Dermis blood vessel endothelial cell (primary cell): ENCODE measurements at places on chromosomes 7 and 10. TPM values are rescaled to one million over a fixed set of nuclear protein-coding genes. Genes with fewer than 3 reads are reported as not detected.

SYT15B gene
- total RNA-seq, result 0.51 and 1.2 TPM in 2 replicates

GBX1 gene
- total RNA-seq, result not detected in 2 replicates

TAS2R41 gene
- total RNA-seq, result not detected in 2 replicates

- DNase-seq, result no peak
Measured at GRCh38 chr7:113200281-113200680, 81.9 kb upstream of the SMIM30 start.

SEC61A2 gene
- 7.2 and 12.3 TPM in 2 replicates for total RNA-seq

RRP12 gene
- 10.4 and 20.3 TPM in 2 replicates for total RNA-seq

GRCh38 chr10:96389785-96390184 lies 31.0 kb upstream of the OPALIN start:
- DNase-seq, result no peak

KIF11 gene
- total RNA-seq, result 8.8 and 41.7 TPM in 2 replicates

GRCh38 chr7:141875453-141875852 lies 34.2 kb upstream of the PRSS37 start:
- no peak for DNase-seq

DNA sequence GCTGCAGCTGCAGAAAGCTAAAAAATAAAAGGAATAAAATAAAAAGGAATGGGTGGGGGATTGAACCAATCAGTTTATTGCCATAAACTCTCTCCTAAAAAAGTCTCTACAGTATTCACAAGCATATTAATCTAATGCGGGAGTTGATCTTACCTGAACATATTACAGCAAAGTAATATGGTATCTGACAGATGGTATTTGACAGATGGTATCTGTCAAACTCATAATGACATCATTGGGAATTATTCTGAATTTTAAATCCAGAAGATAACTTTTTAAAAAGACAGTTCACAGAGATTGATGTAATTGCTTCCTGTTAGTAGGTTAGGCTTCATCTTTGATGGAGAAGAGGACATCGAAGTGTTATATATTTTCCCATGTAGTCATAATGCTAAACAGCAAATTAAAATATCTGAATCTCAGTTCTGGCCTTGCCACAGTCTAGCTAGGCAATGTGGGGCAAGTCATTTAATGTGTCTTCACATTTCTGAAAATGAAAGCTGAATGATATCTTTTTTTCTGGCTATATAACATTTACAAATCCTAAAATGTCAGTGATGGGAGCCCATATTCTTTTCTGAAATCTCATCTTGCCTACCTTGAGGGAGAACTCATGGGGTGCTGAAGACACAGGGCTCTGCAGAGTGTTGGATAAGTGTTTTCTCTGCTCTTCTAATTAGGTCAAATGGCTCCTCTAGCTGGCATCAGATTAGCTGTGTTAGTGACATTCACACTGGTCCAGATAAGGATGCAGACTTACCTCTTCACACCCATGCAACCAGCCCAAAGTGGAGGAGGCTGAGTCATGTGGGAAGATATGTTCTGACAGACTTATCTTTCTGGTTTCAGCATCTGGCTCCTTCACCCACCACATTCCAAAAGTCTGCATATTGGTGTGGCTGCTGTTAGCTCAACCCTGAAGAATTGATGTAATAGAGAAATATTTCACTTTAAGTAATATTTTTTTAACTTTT lies 2.1 kb upstream of the LIPM start:
- DNase-seq, result no peak

DNA sequence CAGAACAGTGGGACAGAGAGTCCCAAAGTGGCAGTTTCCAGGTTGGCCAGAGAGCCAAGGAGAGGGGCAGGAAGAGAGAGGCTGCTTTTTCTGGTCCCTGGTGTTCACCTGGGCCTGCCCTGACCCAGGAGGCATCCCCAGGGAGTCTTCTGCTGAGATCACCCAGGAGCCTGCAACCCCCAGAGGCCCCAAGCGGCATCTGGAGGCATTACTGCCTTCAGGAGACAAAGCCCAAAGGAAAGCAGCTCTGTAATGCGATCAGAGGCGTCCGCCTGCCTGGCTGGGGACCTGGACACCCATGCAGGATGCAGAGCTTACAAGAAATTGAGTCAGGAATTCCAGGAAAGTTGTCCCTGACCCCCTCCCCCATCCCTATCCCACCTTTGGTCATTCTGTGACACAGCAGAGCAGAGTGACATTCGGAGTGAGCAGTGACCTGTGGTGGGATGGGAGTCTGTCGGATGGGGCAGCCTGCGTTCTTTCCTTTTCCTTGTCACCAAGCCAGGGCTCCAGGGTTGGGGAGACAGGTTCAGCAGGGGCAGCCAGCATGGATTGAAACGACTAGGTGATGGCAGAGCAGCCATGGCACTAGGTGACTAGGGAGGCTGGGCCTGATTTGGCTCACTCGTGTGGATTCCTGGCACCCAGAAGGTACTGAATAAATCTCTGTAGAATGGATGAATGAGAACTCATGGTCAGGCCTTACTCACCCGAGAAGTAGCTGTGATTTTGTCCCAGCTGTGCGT lies 10.4 kb downstream of the UNC5B start:
- DNase-seq, result no peak

CPA2 gene
- total RNA-seq, result not detected in 2 replicates

GRCh38 chr10:125599194-125599593 lies 83.8 kb downstream of the TEX36 start:
- no peak for DNase-seq

- no peak for DNase-seq
Measured at GRCh38 chr10:33673839-33674415, 339.5 kb upstream of the NRP1 start.

GRCh38 chr10:104639590-104640338 lies 1.3 kb upstream of the SORCS3 start:
- no peak for DNase-seq

- no peak for DNase-seq
Measured at GRCh38 chr7:20021831-20022230, 195.4 kb downstream of the MACC1 start.

DNA sequence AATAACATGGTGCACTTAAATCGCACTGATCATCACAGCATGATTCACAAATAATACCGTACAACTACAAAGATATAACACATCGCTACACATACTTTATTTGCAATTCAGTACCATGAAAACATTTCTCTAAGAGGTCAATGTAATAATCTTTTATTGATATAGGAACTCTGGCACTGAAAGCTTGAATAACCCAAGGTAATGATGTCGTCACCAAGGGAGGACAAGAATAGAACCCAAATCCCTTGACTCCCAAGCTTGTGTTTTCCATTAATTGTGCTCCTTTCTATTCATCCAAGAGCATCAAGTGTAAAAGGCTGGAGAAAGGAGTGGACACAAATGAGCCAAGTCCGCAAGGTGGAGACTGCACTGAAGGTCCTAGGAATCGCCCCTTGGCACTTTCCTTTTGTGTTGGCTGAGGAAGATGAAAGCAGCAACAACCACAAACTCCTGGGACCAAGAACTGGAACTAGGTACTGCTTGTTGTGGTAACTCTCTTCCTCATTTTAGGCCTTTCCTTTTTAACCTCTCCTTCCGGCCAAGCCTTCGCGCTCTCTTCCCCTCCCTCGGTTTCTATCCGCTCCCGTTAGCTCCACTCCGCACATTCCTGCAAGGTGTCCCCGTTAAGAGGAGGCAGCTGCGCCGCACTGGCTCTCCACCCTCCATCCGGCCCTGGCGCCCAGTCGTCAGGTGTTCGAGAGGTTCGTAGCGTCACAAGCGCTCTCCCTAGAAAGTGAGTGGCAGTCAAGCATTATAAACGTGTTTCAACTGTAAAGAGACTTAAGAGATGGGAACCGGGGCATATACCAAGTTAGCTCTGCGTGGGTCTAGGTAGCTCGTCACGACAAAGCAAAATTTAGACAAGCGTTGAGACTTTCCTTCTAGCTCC lies 1.0 kb upstream of the CBLL1 start:
- DNase-seq, result no peak

DNA sequence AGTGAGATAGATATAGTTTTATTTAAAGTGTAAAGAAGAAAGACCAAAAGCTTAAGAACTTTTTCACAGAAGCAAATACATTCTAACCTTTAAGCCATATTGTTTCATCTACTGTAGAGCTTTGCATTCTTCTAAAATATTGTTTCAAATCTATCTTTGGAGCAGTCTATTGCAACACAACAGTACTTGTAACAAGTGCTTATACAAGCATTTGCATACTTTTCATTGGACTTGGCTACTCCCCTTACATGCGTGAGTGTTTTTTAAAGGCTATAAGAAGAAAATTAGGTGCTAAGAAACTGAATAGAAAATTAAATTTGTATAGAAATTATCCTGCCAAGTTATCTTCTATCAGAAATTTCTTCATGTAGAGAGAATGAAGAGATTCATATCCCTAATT lies 45.3 kb downstream of the SEMA3E start:
- no peak for DNase-seq

DNMBP gene
- 39.5 and 46.6 TPM in 2 replicates for total RNA-seq

GRCh38 chr10:35640951-35641675 lies 983 bp downstream of the FZD8 start:
- peak; percentile 87 for DNase-seq

GRCh38 chr7:74176555-74176954 lies 2.4 kb downstream of the EIF4H start:
- peak; percentile 39 for DNase-seq

NME8 gene
- not detected in 2 replicates for total RNA-seq

DNA sequence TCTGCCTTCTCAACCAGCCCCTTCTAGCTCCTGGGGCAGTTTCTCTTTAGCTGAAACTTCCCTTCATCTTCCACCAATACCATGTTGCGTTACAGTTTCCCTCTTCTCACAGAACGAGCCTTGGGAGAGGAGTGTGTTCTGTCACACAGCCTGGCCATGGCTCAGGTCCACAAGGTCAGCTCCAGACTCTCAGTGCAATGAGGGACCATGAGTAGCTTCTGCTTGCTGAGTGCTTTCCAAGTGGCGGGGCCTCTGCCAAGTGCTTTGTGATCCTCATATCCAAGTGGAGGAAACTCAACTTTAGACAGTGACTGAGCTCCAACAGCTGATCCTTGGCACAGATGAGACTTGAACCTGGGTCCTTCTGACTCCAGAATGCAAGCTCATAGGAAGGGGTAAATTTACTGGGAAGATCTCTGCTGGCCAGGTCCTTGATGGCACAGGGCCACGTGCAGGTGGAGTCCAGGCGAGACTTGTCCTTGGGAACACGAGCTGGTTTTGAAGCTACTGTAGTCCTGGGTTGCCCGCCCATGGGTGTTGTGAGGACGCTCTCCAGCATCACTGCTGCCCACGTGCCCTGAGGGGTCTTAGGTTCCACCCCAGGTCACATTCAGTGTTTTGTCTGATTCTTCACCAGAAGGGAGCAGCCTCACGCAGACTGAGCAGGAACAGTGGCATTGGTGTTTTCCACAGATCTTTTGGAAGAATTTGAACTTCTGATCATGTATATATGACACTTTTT lies 238.0 kb downstream of the EBF3 start:
- DNase-seq, result no peak

CRTAC1 gene
- 0.51 and 1.3 TPM in 2 replicates for total RNA-seq

DNA sequence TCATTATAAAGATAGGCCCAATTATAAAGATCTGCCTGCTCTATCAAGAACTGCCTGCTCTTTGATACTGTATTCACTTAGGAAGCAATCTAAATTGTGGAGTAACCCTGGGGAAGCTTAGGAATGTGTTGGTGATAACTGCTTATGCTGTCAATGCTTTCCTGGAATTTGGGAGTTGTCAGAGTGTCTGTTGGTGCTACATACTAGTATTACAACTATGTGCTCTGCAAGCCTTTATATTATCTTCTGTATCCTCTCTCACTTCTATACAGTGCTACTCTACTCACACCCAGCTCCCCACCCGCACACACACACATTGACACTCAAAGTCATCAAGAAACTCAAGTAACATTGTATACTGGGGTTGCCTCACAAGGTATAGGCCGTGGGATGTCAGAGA lies 6.1 kb downstream of the ZNF277 start:
- no peak for DNase-seq

DNA sequence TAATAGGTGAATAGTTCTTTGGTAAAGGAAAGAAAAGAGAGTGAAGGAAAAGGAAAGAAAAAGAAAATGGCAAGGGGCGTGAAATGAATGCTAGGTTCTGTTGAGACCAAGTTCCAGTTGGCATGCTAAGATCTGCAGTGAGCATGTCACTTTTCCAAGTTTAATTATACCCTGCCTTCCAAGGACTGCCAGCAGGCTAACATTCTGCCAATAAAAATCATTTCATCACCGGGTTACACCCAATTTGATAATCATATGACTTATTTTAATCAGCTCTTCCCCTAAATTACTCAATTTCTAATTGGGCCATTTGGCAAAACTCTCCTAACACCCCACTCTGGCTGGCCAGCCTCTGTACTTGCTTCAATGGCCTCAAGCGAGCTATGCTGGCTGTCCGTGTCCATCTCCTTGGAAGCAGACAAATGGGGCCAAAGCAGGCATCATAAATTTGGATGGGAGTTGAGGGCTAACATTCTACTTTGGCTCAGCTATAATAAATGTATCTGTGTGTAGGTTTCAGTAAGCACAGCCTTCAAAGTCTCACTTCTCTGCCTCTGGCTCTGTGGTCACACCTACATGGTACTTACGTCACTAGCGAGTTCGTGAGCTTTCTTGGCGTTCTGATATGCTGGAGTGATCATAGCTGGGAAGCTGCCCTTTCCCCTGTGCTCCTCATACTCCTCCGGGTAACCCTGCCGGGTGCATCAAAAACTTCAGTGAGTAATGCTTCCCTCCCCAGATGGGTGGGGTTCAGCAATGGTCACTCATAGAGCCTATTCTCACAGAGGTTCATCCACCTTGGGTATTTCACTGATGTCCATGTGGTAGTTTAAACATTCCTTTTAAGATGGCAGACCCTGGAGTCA lies 17.3 kb downstream of the NRAP start:
- DNase-seq, result no peak

DNA sequence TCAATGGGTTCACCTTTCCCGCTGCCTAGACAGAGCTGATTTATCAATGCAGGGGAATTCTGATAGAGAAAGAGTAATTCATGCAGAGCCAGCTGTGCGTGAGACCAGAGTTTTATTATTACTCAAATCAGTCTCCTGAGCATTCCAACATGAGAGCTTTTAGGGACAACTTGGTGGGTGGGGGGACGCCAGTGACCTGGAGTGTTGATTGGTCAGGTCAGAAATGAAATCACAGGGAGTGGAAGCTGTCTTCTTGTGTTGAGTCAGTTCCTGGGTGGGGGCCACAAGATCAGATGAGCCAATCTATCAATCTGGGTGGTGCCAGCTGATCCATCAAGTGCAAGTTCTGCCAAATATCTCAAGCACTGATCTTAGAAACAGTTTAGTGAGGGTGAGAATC lies 99.0 kb upstream of the CAV2 start:
- DNase-seq, result no peak

STEAP2 gene
- 1.4 and 1.7 TPM in 2 replicates for total RNA-seq

DNA sequence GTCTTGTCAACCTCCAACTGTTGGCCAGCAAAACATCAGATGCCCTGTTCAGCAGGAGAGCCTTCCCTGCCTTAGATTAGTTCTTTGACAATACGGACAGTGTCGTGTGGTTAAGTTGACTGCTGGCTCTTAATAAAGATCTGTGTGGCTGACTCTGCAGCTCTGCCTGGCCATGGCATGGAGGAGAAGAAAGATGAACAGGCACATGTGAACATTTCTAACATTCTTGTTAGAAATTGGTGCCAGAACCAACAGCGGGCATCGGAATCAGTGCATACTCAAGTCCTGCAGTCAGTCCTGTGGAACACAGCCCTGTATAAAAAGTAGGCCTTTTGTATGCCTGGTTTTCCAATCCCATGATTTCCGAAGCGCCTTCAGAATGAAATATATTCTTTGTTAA lies 455.6 kb downstream of the POM121L12 start:
- no peak for DNase-seq

- no peak for DNase-seq
Measured at GRCh38 chr10:72524489-72524888, 101.4 kb downstream of the MICU1 start.

GRCh38 chr7:72309476-72309875 lies 102.7 kb downstream of the CALN1 start:
- DNase-seq, result no peak

SFR1 gene
- 7.0 and 10.0 TPM in 2 replicates for total RNA-seq

SH2B2 gene
- 2.5 and 4.4 TPM in 2 replicates for total RNA-seq

GRCh38 chr7:2796358-2797352 lies 47.5 kb downstream of the GNA12 start:
- peak; percentile 86 for DNase-seq
